Activated CD4-positive, alpha-beta T cell treated with anti-CD3 and anti-CD28 coated beads for 1 hour (primary cell): ENCODE measurements at places on chromosomes 16 and 17.

GRCh38 chr17:412211-413015, 59.8 kb upstream of the RPH3AL start:
- DNase-seq, result peak; percentile 54

DNA sequence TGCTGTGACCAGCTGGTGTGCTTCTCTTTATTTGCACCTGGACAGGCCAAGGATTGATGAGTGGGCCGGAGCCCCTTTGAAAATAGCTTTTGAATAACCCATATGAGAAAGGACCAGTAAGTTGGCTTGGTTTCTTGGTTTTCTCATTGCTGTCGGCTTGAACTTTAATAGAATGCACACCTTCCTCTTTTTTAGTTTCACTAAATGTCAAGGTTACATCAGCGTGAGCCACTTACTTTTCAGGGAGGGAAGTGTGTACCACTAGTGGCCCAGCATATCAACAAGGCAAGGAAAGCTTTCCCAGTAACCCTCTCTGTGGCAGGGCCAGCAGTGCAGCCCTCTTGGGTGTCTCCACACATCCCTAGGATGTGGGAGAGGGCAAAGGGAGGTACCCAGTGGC, 433.3 kb downstream of the CA10 start:
- DNase-seq, result no peak

DNA sequence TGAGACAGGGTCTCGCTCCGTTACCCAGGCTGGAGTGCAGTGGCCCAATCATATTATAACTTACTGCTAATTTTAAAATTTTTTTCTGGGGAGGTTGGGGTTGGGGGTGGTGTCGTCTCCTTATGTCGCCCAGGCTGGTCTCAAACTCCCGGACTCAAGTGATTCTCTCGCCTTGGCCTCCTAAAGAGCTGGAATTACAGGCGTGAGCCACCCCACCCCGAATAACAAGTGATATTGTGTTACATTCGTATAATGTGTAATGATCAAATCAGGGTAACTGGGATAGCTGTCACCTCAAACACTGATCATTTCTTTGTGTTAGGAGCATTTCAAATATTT, 16.2 kb upstream of the KPNA2 start:
- no peak for DNase-seq

DNA sequence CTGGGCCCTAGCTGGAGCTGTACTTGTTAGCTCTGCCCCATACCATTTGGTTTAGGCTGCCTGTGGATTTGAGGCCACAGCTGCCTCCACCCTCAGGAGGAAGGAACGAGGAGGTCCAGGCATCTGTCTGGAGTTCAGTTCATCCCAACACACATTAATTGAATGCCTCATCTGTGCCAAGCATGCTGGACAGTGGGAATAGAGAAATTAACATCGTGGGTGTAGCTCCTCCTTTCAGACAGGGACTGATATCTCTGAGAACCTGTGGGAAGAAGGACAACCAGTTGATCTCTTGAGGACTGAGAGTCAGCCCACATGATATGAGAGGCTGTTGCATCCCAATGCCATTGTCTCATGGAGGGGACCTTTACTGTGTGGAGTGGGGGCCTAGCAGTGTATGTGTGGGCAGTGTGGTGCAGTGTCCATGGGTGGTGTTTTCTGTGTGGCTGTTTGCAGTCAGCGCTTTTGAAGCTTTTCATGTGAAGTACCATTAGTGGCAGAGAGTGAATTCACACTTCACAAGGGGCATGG, 29.4 kb upstream of the DDX52 start:
- no peak for DNase-seq

- no peak for DNase-seq
These were observed 605 bp downstream of the NLRP1 start for GRCh38 chr17:5583426-5584382.

DNA sequence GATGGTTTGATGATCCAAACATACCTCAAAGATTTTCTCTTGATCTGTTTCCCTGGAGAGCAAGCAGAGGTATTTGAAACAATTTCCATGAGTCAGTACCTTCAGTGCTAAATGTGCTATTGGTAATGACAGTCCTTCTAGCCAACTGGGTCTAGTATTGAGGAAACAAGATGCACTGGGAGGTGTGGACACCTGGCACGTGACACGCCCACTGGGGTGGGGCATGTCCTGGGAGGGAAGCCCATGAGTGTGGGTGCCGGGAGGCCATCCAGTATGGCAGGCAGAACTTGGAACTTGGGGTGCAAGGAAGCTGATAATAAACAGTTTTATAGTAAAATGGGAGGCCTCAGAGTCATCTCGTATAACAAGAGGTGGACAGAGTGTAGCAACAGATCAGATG, 17.9 kb upstream of the AKAP1 start:
- DNase-seq, result no peak

DNA sequence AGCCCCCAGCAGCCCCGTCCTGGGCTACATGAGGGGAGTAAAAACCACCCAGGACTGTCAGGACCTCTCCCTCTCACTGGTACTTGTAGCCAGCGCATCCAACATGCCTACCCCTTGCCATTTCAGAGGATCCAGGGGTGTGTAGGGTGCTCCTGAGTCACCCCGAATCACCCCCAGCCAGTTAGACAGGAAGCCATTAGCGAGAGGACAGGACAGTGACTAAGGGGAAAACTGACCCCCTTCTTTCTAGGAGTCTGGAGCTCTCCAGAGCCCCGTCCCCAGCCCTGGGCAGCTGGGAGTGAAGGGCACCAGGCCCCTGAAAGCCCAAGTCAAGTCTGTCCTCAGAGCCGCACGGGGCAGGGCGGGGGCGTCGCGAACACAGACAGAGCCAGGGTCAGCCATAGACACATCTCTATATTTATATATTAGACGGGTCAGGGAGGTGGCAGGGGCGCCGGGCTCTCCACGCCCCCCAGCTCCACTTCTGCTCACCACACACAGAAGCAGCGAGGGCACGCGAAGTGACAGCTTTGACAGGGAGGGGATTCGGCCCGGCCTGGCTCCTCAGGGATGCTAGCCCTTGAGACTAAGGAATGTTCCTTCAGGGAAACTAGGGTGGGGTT, 485 bp upstream of the GDPD3 start:
- no peak for DNase-seq

- DNase-seq, result no peak
These were observed 31.6 kb downstream of the AATF start for GRCh38 chr17:36980280-36980761.

GRCh38 chr17:41690497-41690896, 1.8 kb downstream of the EIF1 start:
- no peak for DNase-seq

- DNase-seq, result no peak
These were observed 126.1 kb downstream of the IRX5 start for GRCh38 chr16:55056585-55057401.

GRCh38 chr16:4081521-4082021, 34.7 kb downstream of the ADCY9 start:
- no peak for DNase-seq

DNA sequence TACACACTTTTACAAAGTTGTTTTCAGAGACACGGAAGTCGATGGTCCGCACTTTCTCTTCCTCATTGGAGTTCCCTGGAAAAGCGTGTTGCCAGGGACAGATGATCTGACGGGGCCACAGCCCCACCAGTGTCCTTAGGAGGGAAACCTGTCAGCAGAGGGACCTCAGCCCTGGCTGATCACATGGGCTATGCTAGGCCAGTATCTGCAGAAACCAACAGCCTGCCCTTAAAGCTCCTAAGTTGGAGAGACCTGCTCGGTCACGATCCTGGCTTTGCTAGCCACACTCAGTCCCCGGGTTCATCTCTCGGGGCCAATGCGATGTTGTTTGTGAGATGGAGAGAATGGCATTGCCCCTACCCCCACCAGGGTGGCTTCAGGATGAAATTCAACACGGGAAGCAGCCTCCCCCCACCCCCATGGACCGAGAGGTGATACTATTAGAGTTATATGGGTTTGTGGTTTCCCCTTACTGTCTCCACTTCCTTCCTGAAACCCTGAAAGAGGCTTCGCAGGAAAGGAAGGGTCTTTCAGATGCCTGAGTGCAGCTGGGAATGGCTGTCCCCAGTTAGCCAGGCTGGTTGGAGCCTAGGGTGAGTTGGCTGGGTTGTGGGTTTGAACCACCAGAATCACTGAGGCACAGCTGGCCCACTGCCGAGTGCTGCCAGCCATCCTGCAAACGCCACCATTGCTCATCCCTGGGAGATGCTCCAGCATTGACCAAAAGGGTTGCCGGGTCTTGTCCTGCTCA, 16.6 kb downstream of the RMI2 start:
- DNase-seq, result no peak

DNA sequence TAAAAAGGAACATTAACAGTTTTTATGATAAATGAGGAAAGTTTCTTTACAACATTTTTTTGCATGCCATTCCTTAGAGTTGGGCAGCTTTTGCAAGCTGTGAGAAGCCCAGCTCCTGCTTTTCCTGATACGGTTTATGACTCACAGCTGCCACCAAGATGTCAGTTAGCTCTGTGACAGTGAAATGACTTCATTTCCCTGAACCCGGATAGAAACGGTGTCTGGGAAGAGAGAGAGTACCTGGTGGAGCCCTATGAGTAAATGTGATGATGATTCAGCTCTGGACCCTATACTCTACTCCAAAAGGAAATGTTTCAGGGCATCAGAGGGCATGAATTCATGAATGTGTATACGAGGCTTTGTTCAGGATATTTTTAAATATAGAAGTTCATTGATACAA, 366.3 kb upstream of the HSBP1 start:
- no peak for DNase-seq

GRCh38 chr17:39014044-39014794, 47.0 kb upstream of the FBXO47 start:
- no peak for DNase-seq

DNA sequence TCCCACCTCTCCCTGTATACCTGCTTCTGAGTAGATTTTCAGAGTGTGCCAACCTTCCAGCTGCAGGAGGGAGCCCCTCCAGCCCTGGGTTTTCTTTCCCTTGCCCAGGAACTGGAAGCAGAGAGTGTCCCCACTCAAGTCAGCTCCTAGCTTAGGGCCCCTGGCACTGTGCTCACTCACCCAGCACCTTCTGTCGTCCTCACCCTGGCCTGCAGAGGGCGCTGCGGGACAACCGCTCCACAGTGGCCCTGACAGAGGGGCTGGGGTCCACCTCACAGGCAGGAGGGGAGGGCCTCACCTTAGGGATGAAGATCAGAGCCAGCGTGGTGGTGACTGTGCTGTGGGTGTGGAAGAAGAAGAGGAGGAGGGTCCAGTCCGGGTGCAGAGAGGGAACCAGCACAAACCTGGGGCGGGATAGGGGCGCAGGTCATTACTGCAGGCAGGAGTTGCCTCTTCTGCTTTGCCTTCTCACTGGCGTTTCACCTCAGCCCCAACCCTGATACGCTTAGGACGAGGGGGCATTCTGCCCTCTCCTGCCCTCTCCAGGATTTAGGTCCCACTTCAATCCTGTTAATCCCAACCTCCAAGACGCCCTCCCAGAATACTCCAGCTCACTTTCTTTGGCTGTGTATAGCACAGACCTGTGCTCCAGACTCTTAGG, 10.0 kb downstream of the GPR179 start:
- DNase-seq, result no peak

GRCh38 chr16:84568066-84568465, 49.8 kb downstream of the COTL1 start:
- no peak for DNase-seq

DNA sequence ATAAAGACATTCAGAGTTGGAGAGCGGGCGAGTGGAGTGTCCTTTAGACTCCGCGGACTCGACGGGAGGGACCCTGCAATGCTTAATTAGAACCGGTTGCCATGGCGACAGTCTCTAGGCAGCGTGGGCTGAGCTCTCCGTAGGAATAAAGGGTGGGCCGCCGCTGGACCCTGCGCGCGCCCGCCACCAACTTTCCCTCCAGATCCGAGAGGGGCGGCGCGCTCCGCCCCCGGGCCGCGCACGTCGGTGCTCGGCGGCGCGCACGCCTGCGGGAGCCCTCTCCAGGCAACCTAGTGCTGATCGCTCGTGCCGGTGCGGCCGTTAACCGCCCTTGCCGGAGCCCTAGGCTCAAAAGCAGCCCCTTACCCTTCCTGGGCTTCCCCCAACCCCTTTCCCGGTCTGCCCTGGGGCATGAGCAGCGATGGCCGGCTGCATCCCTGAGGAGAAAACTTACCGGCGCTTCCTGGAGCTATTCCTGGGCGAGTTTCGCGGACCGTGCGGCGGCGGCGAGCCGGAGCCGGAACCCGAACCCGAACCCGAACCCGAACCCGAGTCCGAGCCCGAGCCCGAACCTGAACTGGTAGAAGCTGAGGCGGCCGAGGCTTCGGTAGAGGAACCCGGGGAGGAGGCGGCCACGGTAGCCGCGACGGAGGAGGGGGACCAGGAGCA, at the start of gene PPM1E:
Gene PPM1E, plus strand, starts transcription at position 278 of the 669 bp plus-strand sequence.
- DNase-seq, result peak; percentile 13

DNA sequence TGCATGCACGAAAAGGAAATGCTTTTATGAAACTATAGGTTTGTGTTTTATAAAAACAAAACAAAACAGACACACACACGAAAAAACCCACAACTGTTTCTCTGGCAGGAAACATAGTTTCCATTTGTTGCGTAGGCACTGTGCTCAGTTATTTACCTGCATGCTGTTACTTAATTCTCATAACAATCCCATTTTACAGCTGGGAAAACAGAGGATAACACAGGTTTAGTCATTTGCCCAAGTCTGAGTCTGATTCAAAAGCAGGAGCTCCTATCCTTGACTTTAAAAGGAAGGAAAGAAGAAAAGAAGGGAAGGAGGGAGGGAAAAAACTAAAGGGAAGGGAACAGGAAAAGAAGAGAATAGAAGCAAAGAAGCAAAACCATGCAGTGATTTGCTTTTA, 117.4 kb downstream of the DNAH3 start:
- no peak for DNase-seq

- DNase-seq, result no peak
These were observed 67.9 kb downstream of the RAI1 start for GRCh38 chr17:17749025-17749772.

DNA sequence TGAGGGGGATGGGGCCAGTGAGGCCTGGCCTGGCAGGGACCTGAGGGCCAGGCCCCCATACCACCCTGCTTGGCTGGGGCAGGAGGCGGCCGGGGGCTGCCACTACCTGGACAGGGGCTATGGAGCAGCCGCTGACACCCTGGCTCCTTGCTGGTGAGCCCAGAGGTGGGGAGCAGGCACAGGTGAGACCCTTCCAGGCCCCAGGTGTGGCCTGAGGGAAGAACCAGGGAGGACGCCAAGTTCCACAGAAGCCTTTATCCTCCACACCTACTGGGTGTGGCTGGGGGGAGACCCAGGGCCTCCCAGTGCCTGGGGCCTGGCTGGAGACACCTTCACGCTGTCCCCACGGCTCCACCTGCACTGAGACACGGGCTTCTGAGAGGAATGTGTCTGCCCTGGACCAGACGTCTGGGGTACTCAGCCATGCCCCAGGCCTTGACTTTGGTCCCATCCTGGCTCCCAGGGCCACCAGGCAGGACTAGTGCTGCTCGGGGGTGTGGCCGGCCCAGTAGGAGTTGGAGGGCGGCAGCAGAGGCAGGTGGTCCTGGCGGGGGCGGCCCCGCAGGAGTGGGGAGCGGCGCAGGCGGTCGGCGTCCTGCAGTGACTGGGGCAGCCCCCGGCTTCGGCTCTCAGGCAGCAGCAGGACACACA, 4.7 kb downstream of the SLC22A31 start:
- no peak for DNase-seq

- no peak for DNase-seq
These were observed 12.8 kb upstream of the CES3 start for GRCh38 chr16:66948134-66948836.
